ENCODE measurements at places on chromosomes 1 and 21.

DNA sequence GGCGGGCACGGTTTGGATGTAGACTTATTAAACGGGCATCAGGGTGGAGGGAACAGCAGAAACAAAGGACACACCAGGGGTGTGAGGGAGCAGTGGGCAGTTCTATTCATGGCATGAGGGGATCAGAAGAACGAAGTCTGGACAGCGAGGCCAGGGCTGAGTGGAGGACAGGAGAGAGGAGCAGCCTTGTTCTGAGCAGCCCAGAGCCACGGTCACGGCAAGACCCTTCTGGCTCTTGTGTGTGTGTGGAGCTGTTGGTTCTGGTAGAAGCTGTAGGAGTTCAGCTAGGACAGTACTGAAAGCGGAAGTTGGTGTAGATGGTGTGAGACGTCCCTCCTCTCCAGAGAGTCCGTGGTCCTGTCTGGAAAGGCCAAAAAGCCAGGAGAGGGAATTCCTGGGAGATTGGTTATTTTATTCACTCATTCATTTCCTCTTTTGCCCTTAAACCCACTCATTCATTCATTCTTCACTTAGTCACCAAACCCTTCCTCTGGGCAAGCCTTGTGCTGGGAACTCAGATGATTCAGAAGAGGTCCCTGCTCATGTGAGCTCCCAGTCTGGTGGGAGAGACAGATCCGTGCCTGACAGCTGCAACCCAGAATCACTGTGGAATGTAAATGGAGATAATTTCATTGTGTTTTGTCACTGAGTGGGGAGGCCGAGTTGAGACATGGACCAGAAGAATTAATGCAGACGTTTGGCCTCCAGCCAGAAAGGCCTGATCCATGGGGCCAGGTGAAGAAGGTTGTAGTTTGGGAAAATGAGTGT lies 4.1 kb upstream of the ACOT11 start:
- DNase-seq = no peak

GRCh38 chr21:44726826-44727225 lies 15.5 kb upstream of the TSPEAR start:
- no peak for DNase-seq

DNA sequence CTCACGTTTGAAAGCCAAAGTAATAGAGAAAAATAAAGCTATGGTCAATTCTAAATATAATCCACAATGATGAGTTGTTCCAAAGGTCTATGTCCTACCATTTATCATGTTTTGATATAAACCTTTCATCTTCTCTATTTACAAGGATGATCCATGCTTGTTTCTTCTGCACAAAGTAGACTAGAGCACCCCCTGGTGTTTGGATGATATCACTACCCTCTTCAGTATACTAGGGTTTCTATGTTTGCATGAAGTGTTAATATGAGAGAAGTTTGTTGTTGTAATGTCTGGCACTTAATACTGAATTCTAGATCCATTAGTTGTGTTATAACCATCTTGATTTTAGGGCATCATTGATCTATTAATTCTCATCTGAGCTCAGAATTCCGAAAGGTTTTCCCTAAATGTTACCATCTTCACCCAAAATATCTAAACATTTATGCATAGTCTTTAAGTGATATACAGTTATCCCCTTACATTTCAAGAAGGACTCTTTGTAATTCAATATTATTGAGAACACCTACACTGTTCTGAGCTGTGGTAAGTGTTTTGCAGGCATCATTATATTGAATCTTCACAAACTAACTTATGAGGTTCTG lies 21.1 kb downstream of the CLDN8 start:
- DNase-seq = no peak

- no peak for DNase-seq
These were observed 90.4 kb downstream of the KIF26B start for GRCh38 chr1:245245021-245245667.

- DNase-seq = no peak
These were observed 59.9 kb downstream of the SLC22A15 start for GRCh38 chr1:116036255-116036654.

DNA sequence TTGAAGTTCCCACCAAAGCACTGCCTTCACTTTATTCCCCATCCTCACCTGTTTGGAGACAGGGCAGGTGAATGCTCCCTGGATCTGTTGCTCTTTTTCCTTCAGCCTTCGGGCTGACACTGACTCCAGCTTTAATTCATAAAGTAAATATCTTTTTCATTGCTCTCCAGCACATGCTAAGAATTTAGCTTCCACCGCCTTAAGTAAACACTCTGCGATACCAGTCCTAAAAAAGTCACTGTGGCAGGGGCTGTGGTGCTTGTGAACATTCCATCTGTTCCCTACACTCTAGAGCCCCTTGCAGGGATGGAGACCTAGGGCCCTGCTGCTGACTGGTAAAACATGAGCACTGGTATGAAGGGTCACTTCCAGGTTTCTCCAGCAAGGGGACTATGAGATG lies 896 bp upstream of the PLA2G2A start:
- no peak for DNase-seq

GRCh38 chr1:227370533-227371254 lies 52.4 kb upstream of the CDC42BPA start:
- no peak for DNase-seq

- DNase-seq = no peak
These were observed 13.2 kb upstream of the ATP1A1 start for GRCh38 chr1:116359871-116360270.

DNA sequence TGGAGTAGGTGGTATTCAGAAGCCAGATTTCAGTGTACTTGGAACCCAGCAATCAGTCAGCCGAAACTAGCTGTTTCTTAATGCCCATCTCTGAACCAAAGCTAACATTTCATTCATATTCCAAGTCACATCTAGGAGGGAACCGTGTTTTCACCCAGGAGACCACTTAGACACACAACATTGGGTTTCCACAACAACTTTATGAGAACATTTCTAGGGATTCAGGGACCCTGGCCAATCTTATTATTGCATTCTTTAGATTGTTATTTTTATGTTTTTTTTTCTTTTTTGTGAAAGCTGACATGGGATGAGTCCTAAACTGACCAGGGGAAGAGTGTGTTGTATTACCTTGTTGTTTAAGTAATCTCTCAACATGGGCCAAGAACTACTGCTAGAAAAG lies 72.5 kb upstream of the KIAA0040 start:
- DNase-seq = no peak

- DNase-seq = no peak
These were observed 169.6 kb downstream of the KCNK2 start for GRCh38 chr1:215252164-215252563.

- no peak for DNase-seq
These were observed 222.0 kb downstream of the TOMM20 start for GRCh38 chr1:234906654-234907053.

DNA sequence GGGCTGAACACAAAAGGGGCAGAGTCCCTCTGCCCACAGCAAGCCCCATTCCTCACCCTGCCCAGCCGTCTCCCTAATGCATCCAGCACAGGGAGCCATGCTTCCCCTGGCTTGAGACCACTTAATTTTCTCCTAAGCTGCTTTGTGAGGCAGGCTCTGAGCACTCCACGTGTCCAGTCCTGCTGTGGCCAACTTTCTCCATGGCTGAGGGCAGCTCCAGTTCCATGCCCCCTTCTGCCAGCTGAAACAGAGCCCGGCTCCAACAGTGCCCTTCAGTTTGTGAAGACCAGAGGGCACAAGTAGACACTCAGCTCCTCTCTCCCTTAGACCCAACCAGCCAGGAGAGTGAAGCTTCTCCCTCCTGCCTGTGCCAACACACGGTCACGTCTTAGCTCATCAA lies 33.8 kb downstream of the PLEKHA6 start:
- DNase-seq = no peak

DNA sequence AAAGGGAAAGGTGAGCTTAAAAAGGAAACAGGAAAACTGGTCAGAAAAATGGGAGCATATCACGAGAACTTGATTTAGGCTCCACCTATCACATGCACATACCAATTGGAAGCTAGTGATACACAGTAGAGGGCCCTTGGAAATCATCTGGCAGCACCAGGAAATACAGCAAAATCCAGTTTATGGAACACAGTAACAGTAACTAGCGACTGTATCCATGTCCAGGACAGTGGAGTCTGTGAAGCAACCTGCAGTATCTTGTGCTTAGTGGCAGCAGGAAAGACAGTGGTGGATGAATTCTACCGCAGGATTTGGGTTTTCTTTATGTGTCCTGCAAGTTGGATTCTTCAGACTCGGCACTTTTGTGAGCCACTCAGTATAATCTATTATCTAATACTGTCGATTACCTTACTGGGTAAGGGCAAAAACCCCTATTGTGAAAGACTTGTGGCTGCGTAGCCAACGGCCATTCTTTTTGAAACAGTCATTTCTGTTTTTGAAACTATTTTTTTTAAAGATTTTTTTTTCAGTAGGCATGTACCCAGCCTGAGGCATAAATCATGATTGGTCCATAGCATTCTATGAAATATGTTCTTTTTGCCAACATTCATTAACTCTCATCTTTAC lies 1.6 kb upstream of the KDM4A start:
- no peak for DNase-seq

GRCh38 chr1:94820936-94821335 lies 779 bp downstream of the SLC44A3 start:
- DNase-seq = no peak

DNA sequence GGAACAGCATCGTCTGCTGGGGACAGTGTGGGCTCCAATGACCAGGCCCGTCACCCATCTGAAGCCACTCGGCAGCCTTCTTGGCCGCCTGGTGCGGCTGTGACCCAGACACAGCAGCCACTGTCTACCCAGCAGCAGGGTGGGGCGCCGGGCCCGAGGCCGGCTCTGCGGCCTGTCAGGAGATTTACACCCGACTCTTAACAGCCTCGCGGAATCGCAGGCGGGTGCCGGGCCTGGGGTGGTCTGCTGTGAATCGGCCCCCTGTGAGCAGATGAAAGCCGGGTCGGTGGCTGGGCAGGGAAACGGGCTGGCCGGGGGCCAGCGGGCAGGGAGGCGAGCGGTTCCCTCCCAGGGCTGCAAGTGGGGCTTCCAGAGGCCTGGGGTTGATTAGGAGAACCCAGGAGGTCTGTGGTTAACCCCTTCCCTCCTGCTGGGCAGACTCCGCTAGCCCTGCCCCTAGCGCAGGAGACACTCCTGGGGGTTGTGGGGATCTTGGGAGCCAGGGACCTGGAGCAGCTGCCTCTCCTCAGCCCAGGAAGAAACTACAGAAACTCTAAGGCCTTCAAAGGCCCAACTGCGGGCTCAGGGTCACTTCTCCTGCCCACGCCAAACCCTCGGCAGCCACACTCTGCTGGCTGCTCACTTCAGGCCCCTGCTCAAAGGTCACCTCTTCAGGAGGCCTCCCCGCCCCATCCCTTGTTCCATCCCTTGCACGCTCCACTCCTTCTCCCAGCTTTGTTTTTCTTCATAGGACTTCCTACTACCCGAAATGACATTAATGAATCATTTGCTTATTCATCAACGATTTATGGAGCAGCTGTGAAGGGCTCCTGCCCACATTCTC lies 15.6 kb downstream of the RUNX3 start:
- DNase-seq = no peak

DNA sequence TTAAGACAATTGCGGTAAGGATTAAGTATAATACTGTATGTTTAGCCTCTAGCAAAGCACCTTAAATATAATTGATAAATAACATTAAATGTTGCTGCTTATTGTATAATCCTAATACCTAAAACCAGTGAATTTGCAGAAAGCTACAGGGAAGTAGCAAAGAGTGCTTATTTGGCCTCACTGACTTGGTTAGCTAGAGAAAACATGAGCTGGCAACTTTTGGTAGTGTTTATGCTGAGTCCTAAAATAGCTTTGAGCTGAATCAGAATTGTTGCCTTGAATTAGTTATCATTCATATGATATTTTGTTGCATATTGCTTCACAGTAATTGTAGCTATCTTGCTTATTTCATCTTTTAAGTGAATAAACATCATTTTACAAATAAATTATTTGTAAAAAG lies 3.5 kb downstream of the TRIM67 start:
- DNase-seq = no peak

- DNase-seq = no peak
These were observed 35.4 kb downstream of the KIAA1614 start for GRCh38 chr1:180947901-180948640.

DNA sequence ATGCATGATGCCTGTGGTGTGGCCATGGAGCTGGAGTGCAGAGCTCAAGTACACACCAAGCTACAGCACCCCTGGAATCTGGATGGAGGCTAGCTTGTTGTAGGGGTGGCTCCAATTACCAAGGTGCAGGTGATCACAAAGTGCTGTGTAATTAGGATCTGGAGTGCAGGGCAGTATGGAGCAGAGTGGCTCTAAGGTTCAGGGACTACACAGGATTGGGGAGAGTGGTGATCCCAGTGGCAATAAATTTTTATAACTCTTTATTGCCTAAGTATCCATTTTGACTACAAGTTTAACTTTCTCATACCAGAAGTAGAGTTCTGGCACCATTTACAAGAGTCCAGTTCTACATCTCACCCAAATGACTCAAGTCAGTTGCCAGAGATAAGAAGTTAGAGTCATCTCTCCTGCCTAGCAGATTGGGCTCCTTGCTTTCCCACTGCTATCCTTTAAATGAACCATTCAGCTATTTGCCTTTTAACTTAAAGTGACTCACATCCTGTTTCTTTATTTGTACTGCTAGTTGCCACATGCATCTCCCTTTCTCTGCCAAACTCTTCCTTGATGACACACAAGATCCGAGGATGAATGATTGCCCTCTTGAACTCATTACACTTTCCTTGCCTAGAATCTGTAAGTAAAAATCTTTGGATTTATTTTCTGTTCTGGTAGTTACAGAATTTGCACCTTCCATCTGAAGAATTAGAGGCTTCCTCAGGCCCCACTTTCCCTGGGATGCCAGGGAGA lies 427.2 kb downstream of the KCNT2 start:
- no peak for DNase-seq

DNA sequence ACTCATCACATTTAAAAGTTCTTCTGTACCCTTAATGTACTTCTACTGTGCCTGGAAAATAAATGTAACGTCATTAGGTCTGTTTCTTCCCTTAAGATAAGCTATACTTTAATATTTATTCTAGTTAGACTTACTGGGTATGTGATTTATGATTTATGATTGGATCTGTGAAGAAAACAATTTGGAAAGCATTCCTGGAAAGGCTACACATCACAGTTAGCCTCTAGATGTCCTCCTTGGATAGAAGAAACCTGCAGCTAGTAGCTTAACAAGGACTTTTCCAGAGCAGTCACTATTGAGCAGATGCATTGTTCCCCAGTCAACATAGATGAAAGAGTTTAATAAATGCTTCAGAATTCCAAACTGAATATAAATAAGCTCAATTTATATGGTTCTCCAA lies 22.2 kb upstream of the ABL2 start:
- no peak for DNase-seq

- DNase-seq = no peak
These were observed 97.4 kb downstream of the LACTBL1 start for GRCh38 chr1:22875241-22875640.

- DNase-seq = no peak
These were observed 135.8 kb upstream of the AJAP1 start for GRCh38 chr1:4518621-4519020.

- no peak for DNase-seq
These were observed 93.8 kb downstream of the ATP1B1 start for GRCh38 chr1:169200319-169200718.

DNA sequence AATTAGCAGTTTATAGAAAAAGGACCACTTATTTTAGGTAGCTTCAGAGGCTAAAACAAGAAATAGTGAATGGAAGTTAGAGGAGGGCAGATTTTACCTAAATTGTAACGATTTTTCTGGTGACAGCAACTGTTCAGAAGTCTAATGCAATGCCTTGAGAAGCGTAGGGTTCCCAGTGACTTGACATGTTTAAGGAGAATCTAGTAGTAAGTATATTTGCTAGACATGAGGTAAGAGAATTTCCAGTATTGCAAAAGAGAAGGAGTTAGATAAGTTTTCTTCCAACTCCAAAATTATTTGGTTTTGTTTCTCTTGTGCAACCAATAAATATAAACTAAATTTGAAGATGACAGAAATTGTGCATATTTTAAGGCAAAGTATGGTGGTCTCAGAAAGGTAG lies 140.0 kb downstream of the SMYD3 start:
- no peak for DNase-seq

GRCh38 chr1:61869691-61870109 lies 127.4 kb downstream of the PATJ start:
- DNase-seq = no peak
